ENCODE measurements at places on chromosomes 3 and 15.

GRCh38 chr3:140595295-140595694 lies 82.6 kb upstream of the TRIM42 start:
- peak; percentile 57 for DNase-seq

DNA sequence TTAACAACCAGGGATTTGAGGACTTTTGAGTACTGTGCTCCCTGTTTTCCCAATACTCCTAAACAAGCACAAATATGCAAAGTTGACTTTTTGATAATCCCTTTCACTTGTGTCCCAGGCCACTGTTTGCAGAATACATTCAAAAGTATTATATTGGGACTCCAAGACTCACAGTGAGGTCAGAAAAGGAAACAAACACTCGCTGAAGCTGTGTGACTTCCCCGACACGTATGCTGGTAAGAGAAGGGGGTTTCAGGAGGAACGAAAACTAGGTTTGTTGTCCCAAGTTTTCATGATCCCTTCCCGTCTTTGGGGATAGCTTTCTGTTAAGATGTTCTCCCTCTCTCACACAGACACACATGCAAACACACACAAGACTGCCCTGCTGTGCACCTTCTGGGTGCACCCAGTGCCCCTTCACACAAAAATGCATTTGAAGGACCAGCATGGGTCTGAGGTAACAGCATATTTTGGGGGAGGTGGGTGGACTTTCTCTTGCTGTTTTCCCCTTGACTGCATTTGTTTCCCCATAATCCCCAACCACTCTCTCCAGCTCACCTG lies 225.2 kb upstream of the PRICKLE2 start:
- DNase-seq: no peak

DNA sequence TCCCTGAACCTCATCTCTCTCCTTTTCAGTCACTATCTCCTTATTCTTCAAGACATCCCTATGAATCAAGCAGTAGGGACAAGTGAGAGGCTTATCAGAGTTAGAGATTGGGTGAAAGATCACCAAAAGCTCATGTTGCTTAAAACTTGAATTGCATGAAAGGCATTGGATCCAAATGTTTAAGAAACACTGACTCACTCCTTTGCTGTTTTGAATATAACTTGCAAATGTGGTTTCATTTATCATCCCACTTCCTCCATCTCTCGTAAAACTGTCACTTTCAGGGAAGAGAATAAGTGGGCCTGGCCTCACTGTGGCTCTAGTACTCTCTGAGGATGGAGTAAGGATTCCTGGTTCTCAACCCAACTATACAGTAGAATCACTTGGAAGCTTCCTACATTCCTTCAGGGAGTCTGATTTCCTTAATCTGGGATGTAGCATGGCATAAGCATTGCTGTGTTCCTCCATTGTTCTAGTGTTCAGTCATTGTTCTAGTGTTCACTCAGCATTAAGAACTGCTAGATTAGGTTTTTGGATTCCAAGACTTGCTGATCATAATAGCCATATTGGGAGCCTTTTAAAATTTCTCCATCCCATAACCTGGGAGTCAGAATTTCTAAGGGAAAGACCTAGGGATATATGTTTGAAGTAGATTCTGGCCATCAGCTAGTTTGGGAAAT lies 171.8 kb downstream of the TMEM108 start:
- no peak for DNase-seq

- DNase-seq: no peak
Observed at GRCh38 chr3:170813266-170813665, 56.7 kb downstream of the RPL22L1 start.

- DNase-seq: peak; percentile 44
Observed at GRCh38 chr3:108088697-108089096, 2.1 kb downstream of the CD47 start.

GRCh38 chr3:48398701-48399386 lies 26.8 kb downstream of the FBXW12 start:
- DNase-seq: no peak

DNA sequence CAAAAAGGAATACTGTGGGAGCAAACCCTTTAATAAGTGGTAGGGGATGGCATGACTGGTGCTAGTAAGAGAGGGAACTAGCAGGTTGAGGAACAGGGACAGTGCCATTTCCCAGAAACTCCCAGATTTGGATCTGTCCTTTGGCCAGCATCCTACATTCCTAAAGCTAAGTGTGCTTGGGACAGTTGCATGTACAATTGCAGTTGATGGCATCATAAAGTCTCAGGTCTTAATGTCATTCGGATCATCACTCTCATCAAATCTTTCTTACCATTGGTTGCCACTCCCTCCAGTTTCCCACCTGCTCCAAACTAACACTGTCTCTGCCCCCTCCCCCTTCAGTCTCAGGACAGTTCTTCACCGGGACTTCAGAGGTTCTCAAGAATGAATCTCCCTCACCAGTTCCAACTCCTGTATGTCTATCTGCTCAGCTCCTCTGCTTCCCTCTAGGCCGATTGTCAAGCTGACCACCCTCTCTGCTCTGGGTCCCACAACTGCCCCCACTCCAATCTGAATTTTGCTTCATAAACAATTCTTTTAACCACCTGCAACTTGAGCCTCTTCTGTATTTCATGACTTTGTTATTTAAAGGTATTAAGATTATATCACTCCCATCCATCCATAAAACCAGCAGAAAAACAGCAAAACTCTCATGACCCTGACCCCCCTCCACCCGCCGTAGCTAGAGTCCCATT lies 260.8 kb downstream of the CGGBP1 start:
- DNase-seq: no peak

- no peak for DNase-seq
Observed at GRCh38 chr15:41577863-41578735, 19.1 kb downstream of the TYRO3 start.

GRCh38 chr3:11954312-11954934 lies 49.8 kb upstream of the SYN2 start:
- peak; percentile 17 for DNase-seq

GRCh38 chr15:100909989-100910955 lies 8.9 kb upstream of the LRRK1 start:
- no peak for DNase-seq

- no peak for DNase-seq
Observed at GRCh38 chr3:54574906-54575617, 352.8 kb downstream of the LRTM1 start.

- DNase-seq: peak; percentile 86
Observed at GRCh38 chr3:127734754-127735473, 62.2 kb downstream of the ABTB1 start.

GRCh38 chr3:177906578-177907229 lies 629.5 kb upstream of the KCNMB2 start:
- no peak for DNase-seq

DNA sequence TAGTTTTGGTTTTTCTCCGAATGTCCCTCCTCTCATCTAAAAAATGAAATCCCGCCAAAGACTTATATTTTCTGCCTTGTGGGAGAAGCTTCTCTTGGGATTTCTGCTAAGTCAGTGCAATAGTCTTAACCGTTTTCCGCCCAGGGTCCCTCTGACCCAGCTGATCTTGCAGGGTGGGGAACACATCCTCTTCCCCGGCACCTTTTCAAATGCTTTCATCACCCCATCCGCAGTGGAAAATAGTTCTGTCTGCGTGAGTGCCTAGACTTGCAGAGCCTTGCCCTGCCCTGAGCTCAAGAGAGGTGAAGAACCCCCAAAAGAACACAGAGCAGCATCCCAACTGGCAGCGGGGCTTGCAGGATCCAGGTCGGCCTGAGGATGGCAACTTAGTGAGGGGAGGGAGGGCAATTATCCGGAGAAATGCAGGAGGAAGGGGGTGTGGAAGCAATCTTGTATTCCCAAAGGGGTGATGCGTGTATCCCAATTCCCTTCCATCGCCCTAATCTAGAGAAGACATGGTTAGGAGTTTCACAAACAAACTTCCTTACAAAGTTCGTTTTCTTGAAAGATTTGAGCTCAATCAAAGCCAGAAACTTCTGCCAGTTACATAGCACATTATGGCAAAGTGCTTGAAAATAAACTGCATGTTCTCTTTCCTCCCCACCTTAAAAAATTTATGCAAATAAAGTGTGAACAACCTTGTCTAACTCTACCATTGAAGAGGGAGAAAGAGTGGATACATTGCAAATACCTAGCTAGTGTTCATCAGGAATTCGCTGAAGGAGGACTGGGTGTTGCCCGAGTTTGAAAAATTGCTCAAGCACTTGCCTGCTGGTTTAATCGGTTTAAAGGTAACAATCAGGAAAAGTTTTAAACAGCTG lies 79.9 kb downstream of the NR2F2 start:
- no peak for DNase-seq

DNA sequence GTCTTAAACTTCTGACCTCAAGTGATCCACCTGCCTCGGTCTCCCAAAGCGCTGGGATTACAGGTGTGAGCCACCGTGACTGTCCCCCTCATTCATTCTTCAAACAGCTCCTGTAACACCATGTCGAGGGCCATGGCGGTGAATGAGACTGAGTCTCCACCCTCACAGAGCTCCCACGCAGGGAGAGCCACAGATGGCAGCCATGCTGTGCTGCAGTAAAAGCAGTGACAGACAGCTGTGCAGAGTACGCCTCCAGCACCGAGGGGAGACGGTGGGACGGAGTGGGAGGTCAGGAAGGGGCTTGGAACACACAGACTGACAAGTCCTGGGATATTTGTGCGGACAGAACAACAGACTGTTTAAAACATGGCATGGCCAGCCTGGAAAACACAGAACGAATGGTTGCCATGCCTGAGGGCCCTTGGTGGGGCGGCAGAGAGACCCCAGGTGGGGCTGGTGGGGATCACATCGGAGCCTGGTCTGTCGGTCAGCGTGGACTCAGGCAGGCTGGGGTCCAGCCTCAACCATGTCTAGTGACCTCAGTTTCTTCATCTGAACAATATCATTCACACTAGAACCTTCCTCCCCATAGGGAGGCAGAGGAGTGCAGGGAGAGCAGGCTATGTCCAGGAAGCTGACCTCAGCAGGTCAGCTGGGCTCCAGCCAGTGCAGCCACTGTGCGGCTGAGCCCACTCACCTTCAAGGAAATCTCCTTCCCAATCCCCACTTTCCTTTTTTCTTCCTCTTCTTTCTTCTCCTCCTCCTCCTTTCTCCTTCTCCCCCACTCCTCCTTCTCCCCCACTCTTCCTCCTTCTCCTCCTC lies 20.6 kb upstream of the LCTL start:
- DNase-seq: no peak

- no peak for DNase-seq
Observed at GRCh38 chr3:167346171-167346570, 33.9 kb downstream of the ZBBX start.

- no peak for DNase-seq
Observed at GRCh38 chr15:46703020-46703861, 1014.1 kb upstream of the SEMA6D start.

GRCh38 chr15:57406062-57406772 lies 29.9 kb downstream of the CGNL1 start:
- no peak for DNase-seq

DNA sequence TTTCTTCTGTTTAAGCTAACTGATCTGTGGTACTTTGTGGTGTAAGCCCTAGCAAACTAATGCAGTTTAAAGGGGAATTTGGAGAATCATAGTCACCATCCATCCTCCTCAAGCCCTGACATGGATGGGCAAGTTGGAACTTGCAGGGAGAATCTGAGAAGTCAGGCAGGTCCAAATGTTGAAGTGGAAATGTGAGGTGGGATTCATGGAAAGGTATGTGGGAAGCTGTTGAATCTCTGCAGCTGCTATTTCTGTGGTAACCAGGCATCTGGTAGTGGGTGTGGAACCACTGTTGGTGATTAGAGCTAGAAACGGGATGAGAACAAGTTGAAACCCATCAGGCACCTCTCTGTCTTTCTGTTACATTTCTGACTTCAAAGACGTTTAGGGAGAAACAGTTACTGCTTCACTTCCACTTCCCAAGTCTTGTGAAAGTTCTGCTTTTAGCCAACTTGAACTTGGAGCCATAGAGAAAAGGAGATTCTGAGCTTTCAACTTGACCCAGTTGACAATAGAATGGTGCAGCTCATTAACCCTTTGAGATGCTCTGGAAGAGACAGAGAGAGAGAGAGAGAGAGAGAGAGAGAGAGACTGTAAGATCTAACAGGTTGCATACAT lies 38.1 kb upstream of the NMNAT3 start:
- peak; percentile 90 for DNase-seq

GRCh38 chr15:66842710-66843441 lies 140.8 kb downstream of the SMAD6 start:
- no peak for DNase-seq

DNA sequence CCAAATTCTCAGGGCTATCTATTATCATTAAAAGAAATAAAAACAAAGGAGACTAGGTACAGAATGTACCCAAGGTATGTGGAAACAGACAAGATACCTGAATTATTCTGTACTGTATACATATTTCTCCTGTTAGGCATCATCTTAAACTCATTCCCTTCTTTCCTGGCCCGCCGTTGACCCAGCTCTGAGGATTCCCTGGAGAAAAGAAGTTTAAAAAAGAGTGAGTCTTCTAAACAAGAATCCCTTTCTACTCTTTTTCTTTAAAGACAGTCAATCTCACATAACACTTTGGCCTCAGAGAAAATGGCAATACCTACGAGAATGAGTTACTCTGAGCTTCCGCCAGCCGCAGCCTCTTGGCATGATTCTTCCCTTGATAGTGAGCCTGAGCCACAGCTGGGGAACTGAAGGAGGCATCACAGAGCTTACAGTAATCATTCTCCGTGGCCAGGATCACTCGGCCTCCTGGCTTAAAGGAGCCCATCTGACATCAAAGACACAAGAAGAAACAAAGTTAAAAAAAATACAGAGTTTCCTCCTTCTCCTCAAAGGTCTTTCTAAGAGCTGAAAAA lies 44.2 kb downstream of the ZMAT3 start:
- DNase-seq: peak; percentile 76

DNA sequence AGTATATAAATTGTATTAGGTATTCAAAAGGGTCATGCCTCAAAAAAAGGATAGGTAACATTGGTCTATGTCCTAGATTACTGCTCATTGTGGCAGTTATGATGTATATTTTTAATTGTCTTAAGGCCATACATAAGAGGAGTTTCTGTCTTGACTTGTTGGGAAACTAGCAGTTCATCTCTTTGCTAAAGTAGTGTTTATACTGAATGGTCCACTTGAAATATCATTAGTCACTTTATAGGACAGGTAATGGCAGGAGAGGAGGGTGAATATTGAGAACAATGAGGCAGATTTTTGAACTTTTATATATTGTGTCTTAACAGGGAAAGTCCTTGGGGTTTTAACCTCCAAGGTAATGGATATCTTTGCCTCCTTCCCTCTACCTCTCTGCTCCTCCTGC lies 58.4 kb downstream of the TP63 start:
- DNase-seq: peak; percentile 59

- DNase-seq: no peak
Observed at GRCh38 chr15:100802421-100803170, 77.0 kb upstream of the ALDH1A3 start.

DNA sequence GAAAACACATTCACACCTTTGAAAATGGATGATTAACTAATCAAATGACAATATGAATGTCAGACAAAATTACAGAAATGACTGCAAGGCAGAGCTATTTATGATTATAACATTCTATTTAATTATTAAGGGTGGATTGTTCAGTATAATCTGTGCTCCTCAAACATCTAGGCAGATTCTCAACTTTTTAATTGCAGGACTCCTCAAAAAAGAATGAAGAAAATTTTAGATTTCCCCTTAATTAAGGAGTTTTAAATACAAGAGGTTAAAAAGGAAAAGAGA lies 22.6 kb upstream of the CMC1 start:
- no peak for DNase-seq

Data from mammary epithelial cell (primary cell).